ENCODE measurements at places on chromosomes 2 and 18. TPM values are rescaled to one million over a fixed set of nuclear protein-coding genes. Genes with fewer than 3 reads are reported as not detected.

CRACDL gene
- total RNA-seq, result 0.79 TPM

IFIH1 gene
- 4.7 TPM for total RNA-seq

ASB18 gene
- total RNA-seq, result not detected

HOXD12 gene
- total RNA-seq, result not detected

ABCG5 gene
- total RNA-seq, result not detected
